ENCODE measurements at places on chromosomes 13 and 19.

DNA sequence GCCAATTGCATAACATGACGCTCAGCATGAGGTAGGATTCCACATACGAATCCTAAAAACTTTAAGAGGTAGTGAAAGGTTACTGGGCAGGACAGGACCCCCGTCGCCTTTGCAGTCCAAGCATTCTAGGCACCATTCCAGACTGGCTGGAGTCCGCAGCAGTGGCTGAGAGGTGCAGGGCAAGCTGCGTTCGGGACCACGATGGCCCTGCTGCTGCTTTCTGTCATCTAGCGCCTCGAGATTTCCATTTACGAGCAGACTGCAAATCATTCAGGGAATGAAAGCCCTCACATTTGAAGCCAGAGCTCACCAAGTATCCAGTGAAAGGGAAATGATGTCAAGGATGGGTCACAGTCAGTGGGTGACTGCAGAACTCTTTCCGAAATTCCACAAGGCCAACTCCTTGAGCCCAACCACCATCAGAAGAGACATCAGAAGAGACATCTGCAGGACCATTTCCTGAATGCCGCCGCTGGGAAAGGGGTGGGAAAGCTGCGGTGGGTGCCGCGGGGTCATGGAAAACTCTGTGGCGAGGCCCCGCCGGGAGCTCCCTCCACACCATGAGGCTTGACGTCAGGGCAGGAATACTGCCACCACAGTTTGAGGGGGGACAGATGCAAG lies 88.3 kb downstream of the COL4A1 start:
- H3K27me3 ChIP-seq, result no peaks in the 10 kb centered on the region
- no peaks in the 10 kb centered on the region for H3K36me3 ChIP-seq
- no peak overlapping the region for H3K27ac ChIP-seq

DNA sequence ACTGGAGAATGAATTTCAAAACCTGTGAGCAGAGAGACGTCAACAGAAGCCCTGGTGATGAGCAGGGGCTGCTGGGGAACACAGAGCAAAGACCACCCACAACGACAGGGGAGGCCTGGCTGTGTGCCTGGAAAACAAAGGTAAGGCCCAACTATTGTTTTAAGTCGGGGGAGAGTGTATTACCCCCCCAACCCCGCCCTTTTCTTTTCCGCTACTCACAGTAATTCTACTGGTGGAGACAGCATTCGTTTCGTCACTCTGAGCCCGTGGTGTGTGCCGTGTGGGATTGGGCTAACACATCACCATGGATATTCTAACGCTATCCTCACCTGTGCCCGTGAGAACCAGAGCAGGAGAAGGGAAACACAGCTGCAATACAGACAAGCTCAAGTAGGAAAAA lies 18.6 kb upstream of the ADPRHL1 start:
- no peak overlapping the region for H3K27ac ChIP-seq
- peaks cover 62% of the 10 kb centered on the region for H3K36me3 ChIP-seq
- H3K4me3 ChIP-seq, result no peak overlapping the region
- H3K27me3 ChIP-seq, result no peaks in the 10 kb centered on the region

DNA sequence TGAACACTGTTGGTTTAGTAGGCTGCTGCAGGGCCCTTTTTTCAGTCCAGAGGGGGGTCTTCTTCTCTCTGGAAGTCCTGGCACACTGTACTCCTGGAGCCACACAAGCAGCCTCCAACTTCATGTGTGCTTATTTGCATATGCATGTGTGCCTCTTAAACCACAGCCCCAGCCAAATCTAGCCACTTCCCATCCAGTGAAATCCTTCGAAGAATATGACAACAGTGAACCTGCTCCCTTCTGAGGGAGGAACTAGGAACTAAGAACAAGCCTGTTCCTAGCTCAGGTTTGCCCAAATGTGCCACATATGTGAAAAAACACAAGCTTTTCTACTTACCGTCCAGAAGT lies 348.5 kb downstream of the FOXO1 start:
- no peaks in the 10 kb centered on the region for H3K36me3 ChIP-seq
- no peak overlapping the region for H3K27ac ChIP-seq
- no peak overlapping the region for H3K4me3 ChIP-seq
- DNase-seq, result no peak
- H3K4me1 ChIP-seq, result no peaks in the 10 kb centered on the region

GRCh38 chr19:39420769-39421168 lies 8.3 kb downstream of the PLEKHG2 start:
- peaks cover 62% of the 10 kb centered on the region for H3K36me3 ChIP-seq
- H3K4me1 ChIP-seq, result no peaks in the 10 kb centered on the region
- H3K4me3 ChIP-seq, result no peak overlapping the region
- no peak for DNase-seq
- no peaks in the 10 kb centered on the region for H3K27me3 ChIP-seq

GRCh38 chr13:54614726-54615125 lies 1586.1 kb downstream of the OLFM4 start:
- no peaks in the 10 kb centered on the region for H3K27me3 ChIP-seq
- H3K4me3 ChIP-seq, result no peak overlapping the region
- no peak overlapping the region for H3K27ac ChIP-seq
- no peaks in the 10 kb centered on the region for H3K36me3 ChIP-seq
- no peak for DNase-seq

- DNase-seq, result no peak
- no peaks in the 10 kb centered on the region for H3K36me3 ChIP-seq
- H3K4me3 ChIP-seq, result no peak overlapping the region
These were observed 389.2 kb downstream of the EFNB2 start for GRCh38 chr13:106145997-106146864.

DNA sequence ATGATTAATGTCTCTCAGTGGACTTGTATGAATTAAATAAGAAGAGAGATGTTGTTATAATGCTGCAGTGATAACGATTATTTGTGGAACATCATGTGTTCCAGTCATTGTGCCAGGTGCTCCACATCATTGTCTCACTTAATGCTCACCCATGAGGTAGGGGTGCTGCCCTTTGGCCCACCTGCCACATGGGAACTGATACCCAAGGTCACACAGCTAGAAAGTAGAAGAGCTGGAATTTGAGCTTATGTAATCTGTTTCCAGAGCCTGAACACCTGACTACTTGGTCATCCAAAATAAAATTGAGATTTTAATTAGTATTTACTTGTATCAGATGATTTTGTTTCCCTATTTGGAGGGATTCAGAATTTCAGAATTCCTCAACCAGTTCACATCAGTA lies 36.0 kb upstream of the GPI start:
- no peak for DNase-seq
- no peak overlapping the region for H3K27ac ChIP-seq
- H3K27me3 ChIP-seq, result no peaks in the 10 kb centered on the region

- peaks cover 15% of the 10 kb centered on the region for H3K4me1 ChIP-seq
- peaks cover 17% of the 10 kb centered on the region for H3K36me3 ChIP-seq
- H3K27me3 ChIP-seq, result no peaks in the 10 kb centered on the region
These were observed 5.0 kb downstream of the ZSCAN5A start for GRCh38 chr19:56309511-56310185.

DNA sequence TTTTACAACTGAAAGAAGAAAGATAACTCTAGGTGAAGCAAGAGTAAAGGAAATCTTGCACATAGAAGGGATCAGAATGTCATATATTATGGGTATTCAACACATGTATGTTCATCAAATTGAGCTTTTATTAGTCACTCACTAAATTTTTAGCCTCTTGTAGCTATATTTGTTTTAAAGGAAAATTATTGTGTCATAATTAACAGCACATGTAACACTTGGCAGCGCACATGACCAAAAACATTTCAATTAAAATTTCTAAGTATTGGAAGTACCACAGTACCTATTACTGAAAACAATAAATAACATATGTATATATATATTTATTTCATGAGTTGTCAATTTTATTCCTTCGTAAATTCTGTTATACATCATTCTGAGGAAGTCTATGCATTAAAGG lies 2800.4 kb downstream of the PCDH9 start:
- no peaks in the 10 kb centered on the region for H3K36me3 ChIP-seq
- H3K4me1 ChIP-seq, result no peaks in the 10 kb centered on the region
- no peaks in the 10 kb centered on the region for H3K27me3 ChIP-seq

DNA sequence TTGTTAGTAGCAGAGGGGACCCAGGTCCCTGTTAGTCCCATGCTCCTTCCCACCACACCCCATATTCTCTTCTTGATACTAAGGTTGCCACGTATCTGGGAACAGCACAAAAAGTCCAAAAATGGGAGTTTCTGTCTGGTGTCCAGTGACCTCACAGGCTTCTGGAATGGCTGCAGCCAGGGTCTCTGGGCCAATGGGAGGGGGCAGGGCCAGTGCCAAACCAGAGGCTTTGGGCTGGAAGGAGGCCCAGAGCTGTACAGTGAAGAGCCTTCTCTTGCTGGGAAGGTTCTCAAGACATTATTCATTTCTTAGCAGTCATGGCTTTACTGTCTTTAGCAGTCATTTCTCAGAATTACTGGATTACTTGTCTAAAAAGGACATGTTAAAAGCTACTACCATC lies 119.2 kb downstream of the FRY start:
- no peak overlapping the region for H3K27ac ChIP-seq
- H3K4me3 ChIP-seq, result no peak overlapping the region
- peaks cover 76% of the 10 kb centered on the region for H3K36me3 ChIP-seq
- DNase-seq, result no peak
- no peaks in the 10 kb centered on the region for H3K4me1 ChIP-seq

DNA sequence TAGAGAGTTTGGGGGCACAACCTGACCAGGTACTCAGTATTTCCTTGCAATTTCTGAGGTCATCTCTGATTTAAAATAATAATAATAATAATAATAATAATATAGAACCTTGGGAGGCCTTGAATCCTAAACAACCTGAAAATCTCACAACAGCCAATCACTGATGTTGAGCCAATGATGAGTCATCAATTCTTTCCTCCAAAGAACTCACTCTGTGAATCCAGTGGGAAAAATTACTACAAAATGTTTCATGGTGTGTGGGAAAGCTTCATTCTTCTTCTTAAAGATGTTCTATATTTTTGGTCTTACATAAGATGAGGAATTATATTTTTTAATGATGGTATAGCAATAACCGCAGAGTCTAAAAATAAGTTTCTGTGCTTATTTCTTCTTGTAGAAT lies 594.6 kb downstream of the EFNB2 start:
- DNase-seq, result no peak
- no peaks in the 10 kb centered on the region for H3K4me1 ChIP-seq
- no peak overlapping the region for H3K4me3 ChIP-seq
- H3K27ac ChIP-seq, result no peak overlapping the region
- no peaks in the 10 kb centered on the region for H3K27me3 ChIP-seq

DNA sequence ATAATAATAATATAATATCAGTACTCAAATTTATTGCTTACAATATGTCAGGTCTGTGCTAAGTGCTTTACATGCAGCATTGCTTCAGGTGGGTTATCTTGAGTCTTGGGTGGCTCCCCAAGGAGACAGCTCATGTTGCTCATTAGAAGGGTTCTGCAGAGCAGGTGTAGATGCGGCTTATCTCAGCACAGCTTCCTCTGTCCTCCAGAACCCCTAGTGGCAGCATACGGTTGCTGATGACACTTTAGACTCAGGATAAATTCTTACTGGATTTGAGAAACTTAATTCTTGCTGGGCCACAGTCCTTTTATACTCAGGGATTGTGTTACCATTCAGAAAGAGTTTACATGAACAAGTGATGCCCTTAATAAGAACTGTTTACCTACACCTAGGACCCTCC lies 8.9 kb downstream of the COG3 start:
- H3K27me3 ChIP-seq, result no peaks in the 10 kb centered on the region
- no peaks in the 10 kb centered on the region for H3K4me1 ChIP-seq

GRCh38 chr13:46079770-46080169 lies 25.1 kb downstream of the CPB2 start:
- H3K36me3 ChIP-seq, result no peaks in the 10 kb centered on the region
- DNase-seq, result no peak
- H3K27ac ChIP-seq, result no peak overlapping the region
- H3K27me3 ChIP-seq, result no peaks in the 10 kb centered on the region
- H3K4me3 ChIP-seq, result no peak overlapping the region
- H3K4me1 ChIP-seq, result no peaks in the 10 kb centered on the region

GRCh38 chr13:102392481-102393209 lies 9.2 kb downstream of the FGF14 start:
- no peak for DNase-seq
- H3K4me1 ChIP-seq, result peaks cover 13% of the 10 kb centered on the region
- no peaks in the 10 kb centered on the region for H3K36me3 ChIP-seq
- H3K4me3 ChIP-seq, result no peak overlapping the region

- no peak overlapping the region for H3K4me3 ChIP-seq
- no peak for DNase-seq
- H3K27me3 ChIP-seq, result no peaks in the 10 kb centered on the region
- no peaks in the 10 kb centered on the region for H3K36me3 ChIP-seq
- H3K4me1 ChIP-seq, result no peaks in the 10 kb centered on the region
These were observed 92.8 kb upstream of the TPP2 start for GRCh38 chr13:102504002-102504401.

DNA sequence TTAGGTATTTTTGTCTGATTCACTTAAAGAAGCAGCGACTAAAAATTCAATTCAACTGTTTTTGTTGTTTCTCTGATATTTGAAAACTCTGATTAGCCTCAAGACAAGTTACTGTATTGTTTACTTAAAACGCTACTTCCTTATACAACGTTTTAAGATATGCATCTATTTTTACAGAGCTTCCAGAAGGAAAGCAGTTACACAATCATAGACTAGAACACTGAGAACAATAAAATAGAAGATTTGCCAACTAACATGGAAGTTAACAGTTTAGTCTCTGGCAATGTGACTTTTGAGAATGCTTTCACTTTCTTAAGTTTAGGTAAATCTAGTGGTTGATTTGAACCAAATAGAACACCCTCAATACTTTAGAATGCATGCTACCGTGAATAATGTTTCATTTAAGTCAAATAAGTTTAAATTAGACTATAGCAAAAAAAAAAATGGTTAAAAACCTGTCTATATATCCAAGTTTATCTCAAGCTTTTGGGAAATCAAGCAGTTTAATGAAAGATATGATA lies 614.8 kb downstream of the DACH1 start:
- no peak overlapping the region for H3K4me3 ChIP-seq
- H3K27me3 ChIP-seq, result no peaks in the 10 kb centered on the region
- H3K27ac ChIP-seq, result no peak overlapping the region
- no peaks in the 10 kb centered on the region for H3K36me3 ChIP-seq
- no peaks in the 10 kb centered on the region for H3K4me1 ChIP-seq
- DNase-seq, result no peak

DNA sequence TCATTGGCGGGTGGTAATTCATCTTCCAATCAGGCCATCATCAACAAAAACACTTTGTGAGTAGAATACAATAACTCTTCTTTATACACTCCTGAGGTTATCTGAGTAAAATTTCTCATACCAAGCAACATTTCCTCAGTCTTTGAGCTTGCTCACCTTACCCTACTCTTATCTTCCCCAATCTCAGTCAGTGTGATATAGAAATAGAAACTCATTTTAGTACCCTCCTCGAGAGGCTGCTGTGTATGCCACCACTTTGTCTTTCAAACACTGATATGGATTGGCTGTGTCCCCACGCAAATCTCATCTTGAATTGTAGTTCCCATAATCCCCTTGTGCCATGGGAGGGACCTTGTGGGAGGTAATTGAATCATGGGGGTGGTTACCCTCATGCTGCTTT lies 209.7 kb downstream of the RBM26 start:
- peaks cover 19% of the 10 kb centered on the region for H3K4me1 ChIP-seq
- no peak overlapping the region for H3K27ac ChIP-seq
- DNase-seq, result no peak
- no peak overlapping the region for H3K4me3 ChIP-seq
- no peaks in the 10 kb centered on the region for H3K36me3 ChIP-seq

GRCh38 chr19:48454150-48454730 lies 1.1 kb upstream of the KCNJ14 start:
- peaks cover 59% of the 10 kb centered on the region for H3K36me3 ChIP-seq
- H3K27ac ChIP-seq, result no peak overlapping the region
- no peaks in the 10 kb centered on the region for H3K4me1 ChIP-seq
- no peak overlapping the region for H3K4me3 ChIP-seq

GRCh38 chr19:38647966-38648768 lies 718 bp downstream of the ACTN4 start:
- no peaks in the 10 kb centered on the region for H3K36me3 ChIP-seq
- no peaks in the 10 kb centered on the region for H3K27me3 ChIP-seq
- no peak for DNase-seq
- H3K27ac ChIP-seq, result peak overlapping the region; percentile 67
- H3K4me3 ChIP-seq, result peak overlapping the region; percentile 98
